Tongue (tissue), 3 donors: ENCODE measurements at places on chromosomes 6 and 20.
A peak's percentile ranks its signal among the peaks of the same experiment; 100 is the strongest.

- DNase-seq, result no peak
These were observed 178.9 kb downstream of the SASH1 start for GRCh38 chr6:148521586-148521985.

- no peak for DNase-seq
These were observed 7.6 kb downstream of the PTPN1 start for GRCh38 chr20:50517817-50518154.

DNA sequence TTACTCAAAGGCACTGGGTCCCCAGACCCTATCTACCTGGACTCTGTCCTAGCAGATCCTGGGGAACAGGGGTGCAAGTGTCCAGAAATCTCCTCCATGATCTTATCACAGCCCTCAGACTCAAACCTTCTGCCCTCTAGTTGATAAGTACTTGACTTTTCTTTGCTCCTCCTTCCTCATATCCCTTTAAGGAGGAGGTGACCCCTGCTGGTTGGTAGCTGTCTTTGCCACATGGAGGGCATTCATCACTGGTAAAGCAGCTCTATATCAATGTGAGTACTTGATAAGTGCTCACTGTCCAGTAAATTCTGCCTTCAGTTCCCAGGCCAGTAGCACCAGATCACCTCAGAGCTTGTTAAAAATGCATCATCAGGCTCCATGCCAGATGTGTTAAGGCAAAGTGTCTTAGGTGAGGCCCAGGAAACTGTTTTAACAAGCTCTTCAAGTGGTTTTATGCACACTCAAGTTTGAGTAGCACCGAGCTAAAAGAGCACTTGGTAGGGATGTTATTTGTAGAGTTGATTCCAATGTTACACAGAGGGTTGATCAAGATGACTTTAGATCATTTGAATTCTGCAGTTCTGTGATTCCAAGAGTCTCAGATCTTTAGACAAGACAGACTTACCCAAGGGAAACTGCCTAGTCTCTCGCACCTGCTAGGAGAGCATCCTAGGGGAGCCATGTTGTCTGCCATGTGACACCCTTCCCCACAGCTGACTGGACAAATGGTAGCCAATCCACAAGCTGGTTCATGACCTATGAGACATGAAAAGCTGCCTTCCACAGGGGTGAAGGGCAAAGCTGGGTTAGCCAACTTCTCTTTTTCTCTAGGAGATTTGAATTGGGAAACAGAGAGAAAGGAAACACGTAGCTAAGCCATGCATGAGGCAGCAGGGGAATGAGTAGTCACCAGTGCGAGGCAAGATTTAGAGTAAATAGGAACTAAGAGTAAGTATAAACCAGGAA lies 18.6 kb downstream of the TREML2 start:
- DNase-seq, result peak; percentile 68

DNA sequence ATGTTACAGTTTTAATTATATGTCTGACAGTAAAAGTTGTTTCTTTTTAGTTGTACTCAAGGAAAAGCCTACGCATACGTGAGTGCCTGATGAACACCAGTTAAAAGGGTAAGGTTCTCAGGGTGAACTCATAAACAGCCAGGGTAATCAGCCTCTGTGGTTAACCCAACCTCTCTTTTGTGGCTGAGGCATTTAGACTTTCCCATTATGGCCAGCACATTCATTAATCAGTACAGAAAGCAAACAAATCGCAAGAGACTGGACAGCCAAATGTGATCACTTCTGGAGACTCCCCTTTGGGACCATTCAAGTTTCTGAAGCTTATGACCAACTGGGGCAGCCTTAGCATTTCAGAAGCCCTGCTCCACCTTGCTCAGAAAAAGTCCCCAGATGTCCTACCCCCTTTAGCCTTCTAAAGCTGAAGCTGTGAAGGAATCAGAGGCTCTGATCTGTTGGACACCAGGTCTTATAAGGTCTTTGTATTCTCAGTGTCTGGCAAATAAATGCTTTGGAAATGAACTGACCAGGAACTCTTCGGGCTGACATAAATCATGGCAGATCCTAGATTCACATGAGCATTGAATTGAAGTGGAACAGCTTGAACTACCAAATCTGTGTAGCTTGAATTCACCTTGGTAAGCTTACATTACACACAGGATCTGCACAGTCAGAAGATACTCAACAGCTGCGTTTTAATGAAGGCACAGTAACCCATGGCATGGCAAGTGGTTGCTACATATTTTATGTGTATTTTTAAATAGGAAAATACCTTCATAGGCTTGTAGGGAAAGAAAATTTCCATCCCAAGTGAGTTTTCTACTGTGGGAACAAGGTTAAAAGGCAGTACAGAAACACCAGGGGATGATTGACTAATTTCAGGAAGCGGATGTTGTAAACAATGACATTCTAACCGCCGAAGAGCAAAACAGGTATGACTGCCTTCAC lies 18.7 kb downstream of the IL20RA start:
- no peak for DNase-seq

DNA sequence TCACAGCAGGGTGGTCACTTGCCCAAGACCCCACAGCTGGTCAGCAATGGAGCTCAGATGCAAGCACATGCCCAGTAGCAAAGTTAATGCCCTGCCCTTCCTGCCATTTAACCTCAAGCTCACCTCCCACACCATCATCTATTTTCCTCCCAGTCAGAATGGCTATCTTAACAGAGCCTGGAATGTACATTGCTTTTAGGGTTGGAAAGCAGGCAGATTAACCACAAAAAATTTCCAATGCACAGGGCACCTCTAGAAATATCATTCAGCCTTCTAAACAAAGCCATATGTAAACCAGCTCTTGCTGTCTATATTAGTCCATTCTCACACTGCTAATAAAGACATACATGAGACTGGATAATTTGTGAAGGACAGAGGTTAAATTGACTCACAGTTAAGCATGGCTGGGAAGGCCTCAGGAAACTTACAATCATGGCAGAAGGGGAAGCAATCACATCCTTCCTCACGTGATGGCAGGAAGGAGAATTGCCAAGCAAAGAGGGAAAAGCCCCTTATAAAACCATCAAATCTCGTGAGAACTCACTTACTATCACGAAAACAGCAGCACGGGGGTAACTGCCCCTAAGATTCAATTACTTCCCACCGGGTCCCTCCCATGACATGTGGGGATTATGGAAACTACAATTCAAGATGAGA lies 106.9 kb downstream of the FYN start:
- DNase-seq, result no peak

DNA sequence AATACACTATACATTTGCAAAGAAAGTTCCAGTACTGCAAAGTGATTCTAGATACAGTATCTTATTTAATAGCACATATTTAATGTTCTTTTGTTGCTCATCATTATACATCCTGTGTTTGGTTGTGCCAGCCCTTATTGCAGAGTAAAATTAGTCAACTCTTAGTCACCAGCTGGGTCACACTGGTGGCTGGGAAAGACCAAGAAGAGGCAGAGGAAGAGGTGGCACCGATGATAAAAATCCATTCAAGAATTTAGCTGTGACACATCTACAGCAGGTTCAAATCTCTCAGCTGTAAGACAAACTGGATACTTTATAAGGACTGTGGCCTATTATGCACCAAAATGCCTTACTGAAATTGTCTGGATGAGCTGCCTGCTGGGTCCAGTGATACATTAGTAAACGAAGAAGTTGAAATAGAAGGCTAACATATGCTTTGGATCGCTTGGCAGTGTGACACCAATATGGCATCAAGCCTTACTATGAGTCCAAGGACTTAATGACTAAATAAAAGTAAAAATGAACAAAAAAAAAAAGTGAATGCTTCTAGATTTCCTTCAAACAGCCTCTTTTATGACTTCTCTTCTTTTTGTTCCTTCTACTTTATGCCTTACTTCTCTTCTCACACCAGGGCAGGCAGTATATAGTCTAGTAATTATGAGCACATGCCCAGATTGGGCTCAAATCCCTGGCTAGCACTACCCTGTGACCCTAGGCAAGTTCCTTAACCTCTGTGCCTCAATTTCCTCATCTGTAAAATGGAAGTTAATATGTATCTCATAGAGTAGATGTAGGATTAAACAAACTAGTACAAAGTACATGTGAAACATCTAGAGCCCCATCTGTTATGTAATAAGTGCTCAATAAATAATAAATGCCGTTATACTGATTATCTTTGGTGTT lies 29.4 kb upstream of the RNF8 start:
- DNase-seq, result peak; percentile 28
